CD4-positive, alpha-beta T cell treated with Interleukin-1 beta for 1 hour (primary cell): ENCODE measurements at places on chromosomes 5 and 9.

- DNase-seq: no peak
Measured at GRCh38 chr9:86349271-86349670, 4.9 kb downstream of the TUT7 start.

DNA sequence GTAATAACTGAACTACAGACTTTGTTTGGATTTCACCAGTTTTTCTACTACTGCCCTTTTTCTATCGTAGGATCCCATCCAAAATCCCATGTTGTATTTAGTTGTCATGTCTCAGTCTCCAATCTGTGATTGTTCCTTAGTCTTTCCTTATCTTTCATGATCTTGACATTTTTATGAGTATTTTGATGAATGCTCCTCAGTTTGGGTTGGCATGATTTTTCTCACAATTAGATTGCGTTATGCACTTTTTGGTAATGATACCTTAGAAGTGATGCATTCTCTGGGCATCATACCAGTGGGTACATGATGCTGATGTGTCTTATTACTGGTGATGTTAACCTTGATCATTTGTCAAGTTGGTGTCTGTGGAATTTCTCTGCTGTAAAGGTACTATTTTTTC lies 5.7 kb downstream of the SLC22A4 start:
- no peak for DNase-seq

DNA sequence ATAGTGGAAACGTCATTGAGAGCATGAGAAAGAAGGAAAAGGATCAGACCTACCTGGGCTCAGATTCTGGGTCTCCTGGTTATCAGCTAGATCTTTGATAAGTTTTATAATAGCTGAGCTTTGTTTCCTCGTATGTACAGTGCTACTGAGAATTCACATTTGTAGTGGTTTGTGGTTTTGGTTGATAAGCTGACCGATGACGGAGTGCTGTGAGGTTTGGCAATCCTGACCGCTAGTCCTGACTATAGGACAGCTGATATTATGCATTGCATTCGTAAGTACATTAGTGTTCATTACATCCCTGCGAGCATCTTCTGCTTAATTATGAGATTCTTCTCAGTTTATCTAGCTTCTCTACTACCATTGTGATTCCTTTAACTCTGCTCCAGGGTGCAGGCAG lies 190.7 kb upstream of the SLC27A6 start:
- DNase-seq: no peak

DNA sequence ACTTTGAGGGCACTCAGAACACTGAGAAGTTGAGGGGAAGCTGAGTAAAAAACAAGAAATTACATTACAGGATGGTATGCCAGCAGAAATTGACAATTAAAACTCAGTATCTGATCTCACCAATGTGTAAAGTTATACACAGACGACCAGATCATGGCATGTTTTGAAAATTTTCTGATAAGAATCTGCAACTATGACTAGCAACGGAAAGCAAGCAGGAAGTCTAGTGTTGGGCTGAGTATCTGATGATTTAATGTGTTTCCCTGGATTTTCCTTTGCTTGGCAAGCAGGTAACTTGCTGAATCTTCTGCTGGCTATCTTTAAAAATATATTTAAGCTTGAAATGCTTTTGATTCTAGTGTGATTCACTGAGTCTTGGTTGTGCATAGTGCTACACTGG lies 5.2 kb upstream of the GCNT4 start:
- no peak for DNase-seq

DNA sequence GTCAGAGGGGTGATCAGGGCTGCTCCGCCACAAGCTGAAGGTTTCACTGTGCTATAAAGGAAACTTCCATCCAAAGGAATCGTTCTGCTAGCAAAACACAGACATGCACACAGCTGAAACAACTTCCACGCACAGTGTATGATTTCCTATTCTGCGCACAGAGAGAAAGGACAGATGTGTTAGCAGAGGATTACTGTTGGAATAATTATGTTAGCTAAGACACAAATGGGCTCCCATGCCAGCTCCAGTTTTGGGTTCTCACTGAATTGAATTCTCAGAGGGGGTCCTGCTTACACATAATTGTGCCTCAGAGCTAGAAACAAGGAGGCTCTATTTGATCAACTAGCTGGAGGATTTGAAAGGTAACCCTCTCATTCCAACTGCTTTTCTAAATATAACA lies 352.4 kb downstream of the IRX2 start:
- no peak for DNase-seq

- no peak for DNase-seq
Measured at GRCh38 chr9:130183133-130183762, 11.0 kb downstream of the NCS1 start.

GRCh38 chr5:140111859-140112551 lies 1.9 kb upstream of the PURA start:
- no peak for DNase-seq

DNA sequence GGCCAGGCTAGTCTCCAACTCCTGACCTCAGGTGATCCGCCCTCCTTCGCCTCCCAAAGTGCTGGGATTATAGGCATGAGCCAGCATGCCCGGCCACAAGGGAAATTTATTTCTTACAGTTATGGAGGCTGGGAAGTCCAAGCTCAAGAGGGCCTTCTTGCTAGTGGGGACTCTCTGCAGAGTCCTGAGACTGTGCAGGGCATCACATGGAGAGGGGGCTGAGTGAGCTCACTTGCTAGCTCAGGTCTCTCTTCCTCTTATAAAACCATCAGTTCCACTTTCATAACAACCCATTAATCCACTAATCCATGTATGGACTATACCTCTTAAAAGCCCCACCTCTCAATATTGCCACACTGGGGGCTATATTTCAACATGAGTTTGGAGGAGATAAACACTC lies 5.1 kb upstream of the SPIN1 start:
- DNase-seq: no peak

DNA sequence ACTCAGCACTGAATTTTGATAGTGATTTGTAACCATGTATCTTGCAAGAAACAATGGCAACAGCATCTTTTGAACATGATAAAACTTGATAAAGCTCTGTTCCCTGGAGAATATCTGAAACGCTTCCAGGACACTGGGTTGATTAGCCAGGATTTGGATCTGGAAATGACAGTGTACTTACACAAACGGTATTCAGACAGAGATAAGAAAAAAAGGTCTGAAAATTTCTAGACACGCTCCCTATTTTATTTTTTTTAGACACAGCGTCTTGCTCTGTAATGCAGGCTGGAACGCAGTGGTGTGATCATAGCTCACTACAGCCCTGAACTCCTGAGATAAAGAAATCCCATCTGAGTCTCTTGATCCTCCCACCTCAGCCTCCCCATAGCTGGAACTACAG lies 109.0 kb downstream of the GNAQ start:
- no peak for DNase-seq

DNA sequence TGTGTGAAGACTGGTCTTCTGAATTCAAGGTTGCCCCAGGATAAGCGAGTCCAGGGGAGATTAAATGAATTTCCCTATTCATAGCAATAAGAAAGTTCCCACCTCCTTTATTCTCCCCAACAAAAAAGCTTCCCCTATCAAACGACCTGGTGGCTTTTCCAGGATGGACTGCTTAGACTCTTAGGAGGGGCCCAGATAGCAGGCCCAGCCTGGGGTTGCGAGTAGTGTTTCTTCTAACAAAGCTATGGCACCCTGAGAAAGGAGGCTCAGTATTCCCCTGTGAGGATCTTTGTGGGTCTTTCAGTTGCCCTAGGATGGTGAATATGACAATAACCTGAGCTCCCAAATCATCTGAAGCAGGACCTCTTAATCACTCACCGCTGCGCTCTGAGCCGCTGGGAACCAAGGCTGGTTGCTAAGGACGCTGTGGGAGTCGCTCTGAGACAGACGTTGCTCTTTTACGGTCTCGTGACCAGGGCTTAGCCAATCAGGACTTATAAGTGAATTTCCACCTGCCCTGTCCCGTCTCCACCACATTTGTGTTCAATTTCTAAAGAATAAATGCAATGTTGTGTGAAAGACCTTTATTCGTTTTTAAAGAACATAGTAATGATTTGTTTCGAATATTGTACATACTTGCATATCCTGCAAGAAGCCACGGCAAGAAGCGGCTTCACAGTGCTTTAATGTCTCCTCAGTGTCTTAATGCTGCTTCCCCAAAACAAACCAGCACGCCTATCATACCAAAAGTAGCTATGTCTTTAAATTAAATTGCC lies at the start of gene TMEM232:
TMEM232 (minus strand) TSS at position 423 of the 776 bp plus-strand sequence. CDS start 59,319 bp downstream, outside the sequence.
- peak; percentile 78 for DNase-seq

DNA sequence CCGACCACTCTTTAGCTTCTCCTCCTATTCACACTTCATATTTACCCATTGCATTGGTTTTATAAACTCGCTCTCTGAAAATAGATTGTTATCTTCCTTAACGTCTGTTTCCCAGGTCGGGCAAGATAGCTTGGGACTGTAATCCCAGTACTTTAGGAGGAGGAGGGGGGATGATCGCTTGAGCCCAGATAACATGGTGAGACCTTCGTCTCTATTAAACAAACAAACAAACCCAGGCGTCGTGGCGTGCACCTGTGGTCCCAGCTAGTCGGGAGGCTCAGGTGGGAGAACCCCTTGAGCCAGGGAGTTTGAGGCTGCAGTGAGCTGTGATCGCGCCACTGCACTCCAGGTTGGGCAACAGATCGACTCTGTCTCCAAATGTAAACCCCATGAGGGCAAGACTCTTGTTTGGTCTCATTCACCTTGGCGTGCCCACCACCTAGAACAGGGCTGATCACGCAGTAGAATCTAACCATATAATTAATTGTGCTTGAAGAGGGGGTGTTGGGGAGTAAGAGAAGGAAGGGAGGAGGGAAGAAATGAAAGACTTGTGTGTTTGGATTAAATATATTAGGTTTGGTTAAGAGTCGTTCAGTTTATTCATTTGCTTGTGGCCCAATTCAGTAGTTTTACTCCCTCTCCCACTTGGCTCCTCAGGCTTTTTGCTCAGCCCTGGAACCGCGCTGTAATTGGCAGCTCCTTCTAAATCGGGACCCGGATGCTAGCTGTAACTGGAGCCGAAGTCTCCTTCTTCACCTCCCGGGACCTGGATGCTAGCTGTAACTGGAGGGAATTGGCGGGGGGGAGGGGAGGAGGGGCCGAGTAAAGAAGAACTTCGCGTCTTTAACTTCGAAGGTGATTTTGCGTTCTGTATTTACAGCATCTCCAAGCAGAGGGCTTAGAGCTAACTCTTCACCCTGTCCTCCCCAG lies 24.9 kb downstream of the CDKN2A start:
- no peak for DNase-seq

GRCh38 chr9:9919174-9919775 lies 693.5 kb downstream of the PTPRD start:
- DNase-seq: no peak

GRCh38 chr9:92618633-92619225 lies 51.2 kb downstream of the IPPK start:
- no peak for DNase-seq

- DNase-seq: no peak
Measured at GRCh38 chr9:129853614-129854013, 18.4 kb downstream of the USP20 start.

DNA sequence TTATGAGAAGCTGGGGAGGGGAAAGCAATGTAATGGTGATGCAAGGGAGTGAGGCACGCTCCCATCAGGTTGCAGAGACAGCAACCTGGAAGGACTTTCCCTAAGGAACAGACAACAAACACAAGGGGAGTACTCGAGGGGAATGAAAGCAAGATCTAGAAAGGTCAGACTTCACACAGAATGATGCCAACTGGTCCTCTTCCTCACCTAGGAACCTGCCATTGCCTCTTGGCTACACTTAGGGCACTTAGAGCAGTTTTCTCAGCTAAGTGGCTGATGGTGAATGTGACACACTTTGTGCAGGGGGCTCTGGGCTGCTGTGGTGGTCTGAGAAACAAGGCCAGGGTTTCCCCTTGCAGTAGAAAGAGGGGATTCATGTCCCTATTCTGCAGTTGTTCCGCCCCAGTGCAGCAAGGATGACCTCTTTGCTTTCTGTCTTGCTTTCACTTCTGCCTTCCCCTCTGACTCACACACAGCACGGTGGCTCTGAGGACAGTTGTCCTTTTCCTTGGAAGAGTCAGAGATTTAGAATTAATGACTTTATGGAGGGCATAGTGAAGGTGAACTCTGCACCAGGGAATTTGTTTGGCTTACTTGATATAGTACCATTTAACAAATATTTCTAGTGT lies 394.0 kb upstream of the KLF4 start:
- no peak for DNase-seq

DNA sequence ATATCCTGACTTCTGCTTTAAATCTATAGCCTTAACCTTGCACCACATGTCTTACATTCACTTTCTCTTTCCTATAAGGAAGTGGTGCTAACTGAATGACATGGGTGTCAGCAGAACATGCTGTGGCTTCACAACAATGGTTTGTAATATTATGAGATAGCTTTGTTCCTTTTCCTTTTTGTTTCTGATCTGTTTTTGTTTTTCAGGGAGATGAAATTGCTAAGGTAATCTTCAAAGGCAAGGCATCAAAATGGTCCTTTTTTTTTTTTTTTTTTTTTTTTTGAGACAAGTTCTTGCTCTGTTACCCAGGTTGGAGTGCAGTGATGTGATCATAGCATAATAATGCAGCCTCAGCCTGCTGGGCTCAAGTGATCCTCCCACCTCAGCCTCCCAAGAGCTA lies 53.6 kb upstream of the RANBP6 start:
- peak; percentile 62 for DNase-seq

- DNase-seq: no peak
Measured at GRCh38 chr5:17228821-17229291, 11.4 kb downstream of the BASP1 start.

DNA sequence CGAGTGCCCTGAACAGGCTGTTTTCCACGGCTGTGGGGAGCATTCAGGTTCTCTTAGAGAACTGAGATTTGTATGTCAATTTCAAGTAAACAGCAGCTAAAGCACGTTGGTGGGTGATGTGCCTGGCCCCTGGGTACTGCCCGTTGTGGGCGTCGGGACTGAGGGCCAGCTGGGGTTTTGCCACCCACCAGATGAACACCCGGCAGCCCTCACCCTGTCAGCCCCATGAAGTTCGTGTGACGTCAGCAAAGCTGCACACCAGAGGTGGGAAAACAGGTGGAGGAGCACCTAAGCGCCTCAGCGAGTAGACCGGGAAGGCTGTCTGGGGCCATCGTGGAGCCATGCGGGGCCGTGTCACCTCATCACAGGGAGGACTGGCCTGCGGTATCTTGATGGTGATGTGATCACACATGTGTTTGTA lies 9.2 kb downstream of the CEP72 start:
- no peak for DNase-seq

- DNase-seq: no peak
Measured at GRCh38 chr5:159058716-159059636, 40.7 kb downstream of the EBF1 start.

- DNase-seq: no peak
Measured at GRCh38 chr9:123191680-123192079, 76.7 kb downstream of the STRBP start.

- no peak for DNase-seq
Measured at GRCh38 chr5:127320032-127320965, 29.7 kb downstream of the MEGF10 start.

- no peak for DNase-seq
Measured at GRCh38 chr5:170623576-170624181, 119.9 kb downstream of the KCNIP1 start.
